ENCODE measurements at places on chromosomes 16 and 17.

- no peak for DNase-seq
Observed at GRCh38 chr16:84592718-84593117, 25.2 kb downstream of the COTL1 start.

GRCh38 chr17:81473019-81473418 lies 39.6 kb downstream of the ACTG1 start:
- no peak for DNase-seq

- no peak for DNase-seq
Observed at GRCh38 chr17:51124640-51125503, 4.2 kb upstream of the SPAG9 start.

- DNase-seq: peak; percentile 94
Observed at GRCh38 chr16:30958175-30959079, 873 bp downstream of the SETD1A start.

- peak; percentile 81 for DNase-seq
Observed at GRCh38 chr17:1908699-1909309, 79.0 kb downstream of the RPA1 start.

DNA sequence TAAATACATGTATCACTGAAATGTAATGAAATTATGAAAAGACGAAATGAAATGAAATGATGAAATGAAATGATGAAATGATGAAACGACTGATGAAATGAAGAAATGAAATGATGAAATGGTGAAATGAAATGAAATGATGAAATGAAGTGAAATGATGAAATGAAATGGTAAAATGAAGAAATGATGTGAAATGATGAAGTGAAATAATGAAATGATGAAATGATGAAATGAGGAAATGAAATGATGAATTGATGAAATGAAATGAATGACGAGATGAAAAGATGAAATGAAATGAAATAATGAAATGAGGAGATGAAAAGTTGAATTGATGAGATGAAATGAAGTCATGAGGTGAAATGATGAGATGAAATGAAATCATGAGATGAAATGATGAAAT lies 594.7 kb downstream of the TP53TG3F start:
- DNase-seq: no peak

DNA sequence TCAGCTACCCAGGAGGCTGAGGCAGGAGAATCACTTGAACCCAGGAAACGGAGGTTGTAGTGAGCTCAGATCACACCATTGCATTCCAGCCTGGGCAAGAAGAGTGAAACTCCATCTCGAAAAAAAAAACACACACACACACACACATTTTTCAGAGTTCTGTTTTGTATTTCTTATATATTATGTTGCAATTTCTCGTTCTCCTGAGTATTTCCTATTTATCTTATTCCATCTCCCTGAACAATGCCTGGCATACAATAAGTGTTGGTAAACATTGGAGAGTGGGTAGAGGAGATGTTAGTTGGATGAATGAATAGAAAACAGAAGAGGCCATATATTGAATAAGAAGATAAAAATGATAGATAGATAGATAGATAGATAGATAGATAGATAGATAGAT lies 167.8 kb upstream of the CDH5 start:
- DNase-seq: no peak

- no peak for DNase-seq
Observed at GRCh38 chr17:75913537-75914210, 9.0 kb upstream of the MRPL38 start.

GRCh38 chr17:76154936-76155845 lies 14.1 kb upstream of the FOXJ1 start:
- DNase-seq: no peak
